AG04450 (cell line): ENCODE measurements at places on chromosomes 11 and 22.

GRCh38 chr11:2762031-2762380 lies 62.2 kb upstream of the KCNQ1OT1 start:
- no peak for DNase-seq

- DNase-seq, result no peak
These were observed 210.6 kb downstream of the CSNK2A3 start for GRCh38 chr11:11142430-11142829.

DNA sequence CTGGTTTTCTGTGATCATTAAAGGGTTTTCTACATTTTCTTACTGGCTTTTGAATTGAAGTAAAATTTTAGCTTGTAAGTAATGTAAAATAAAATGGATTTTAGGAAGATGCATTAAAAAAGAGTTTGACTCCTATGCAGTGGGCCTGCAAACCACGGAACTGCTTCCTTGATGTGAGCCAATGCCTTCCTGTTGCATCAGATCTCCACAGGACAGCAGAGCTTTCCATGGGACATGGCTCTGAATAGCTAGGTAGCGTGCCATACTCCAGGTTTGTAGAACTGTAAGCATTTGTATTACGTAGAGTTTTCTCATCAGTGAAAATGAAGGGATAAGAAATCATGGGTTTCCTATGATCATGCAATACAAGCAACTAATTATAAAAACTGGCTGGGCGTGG lies 133.4 kb downstream of the SWAP70 start:
- DNase-seq, result no peak

DNA sequence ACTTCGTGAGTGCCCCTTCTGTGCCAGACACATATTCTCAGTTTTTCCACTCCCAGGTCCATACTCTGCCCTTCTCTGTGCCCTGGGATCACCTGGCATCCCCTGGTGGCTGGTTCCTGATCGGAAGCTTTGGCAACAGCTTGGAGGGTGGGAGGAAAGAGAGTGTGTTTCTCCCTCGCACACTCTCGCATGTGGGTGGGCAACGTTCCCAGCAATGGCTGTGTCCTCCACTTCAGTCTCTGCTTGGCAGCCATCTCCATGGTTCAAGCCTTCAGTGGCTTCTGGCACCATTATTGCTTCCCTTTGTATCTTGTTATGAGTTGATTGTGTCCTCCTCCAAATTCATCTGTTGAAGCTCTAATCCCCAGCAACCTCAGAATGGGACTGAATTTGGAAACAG lies 342.7 kb upstream of the SYN3 start:
- DNase-seq, result no peak

DNA sequence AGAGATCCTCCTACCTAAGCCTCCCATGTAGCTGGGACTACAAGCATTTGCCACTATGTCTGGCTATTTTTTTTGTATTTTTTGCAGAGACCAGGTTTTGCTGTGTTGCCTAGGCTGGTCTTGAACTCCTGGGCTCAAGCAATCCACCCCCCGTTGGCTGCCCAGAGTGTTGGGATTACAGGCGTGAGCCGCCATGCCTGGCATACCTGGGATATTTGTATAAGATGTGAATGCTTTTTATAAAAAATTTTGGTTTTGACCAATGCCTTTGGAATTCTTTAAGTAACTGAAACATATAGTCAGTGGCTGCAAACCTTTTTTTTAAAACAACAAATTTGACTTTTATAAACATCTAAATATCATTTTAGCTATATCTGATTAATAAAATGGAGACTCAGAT lies 42.4 kb downstream of the ADAMTS8 start:
- DNase-seq, result no peak

DNA sequence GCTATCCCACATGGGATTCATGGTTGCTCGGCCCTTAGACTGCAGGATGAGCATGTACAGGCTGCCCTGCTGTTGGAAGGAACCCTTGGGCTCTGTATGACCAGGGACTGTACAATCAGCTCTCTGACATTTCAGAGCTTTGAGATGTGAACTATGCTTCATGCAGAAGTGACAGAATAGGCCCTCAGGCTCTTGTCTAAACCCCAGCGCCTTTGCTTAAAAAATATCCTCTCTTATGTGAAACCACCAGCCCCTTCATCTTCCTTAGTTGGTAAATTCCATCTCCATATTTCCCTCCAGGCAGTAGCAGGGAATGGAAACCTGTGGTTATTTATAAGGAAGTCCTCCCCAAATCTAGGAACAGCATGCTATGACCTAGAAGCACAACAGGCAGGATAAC lies 78.9 kb upstream of the PLET1 start:
- DNase-seq, result no peak

DNA sequence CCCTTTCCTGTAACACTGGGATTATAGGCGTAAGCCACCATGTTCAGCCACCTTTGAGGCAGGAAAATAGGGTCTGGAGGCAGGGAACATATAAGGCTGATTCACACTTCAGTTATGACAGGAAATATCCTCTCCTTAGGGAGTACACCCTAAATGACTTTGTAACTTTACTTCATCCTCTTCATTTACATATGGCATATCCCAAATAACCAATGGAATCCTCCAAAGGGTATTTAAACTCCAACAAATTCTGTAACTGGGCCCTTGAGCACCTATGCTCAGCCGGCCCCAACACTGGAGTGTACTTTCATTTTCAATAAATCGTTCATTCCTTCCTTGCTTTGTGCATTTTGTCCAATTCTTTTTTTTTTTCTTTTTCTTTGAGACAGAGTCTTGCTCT lies 1.6 kb upstream of the KAT5 start:
- DNase-seq, result no peak
